Suppressor macrophage (primary cell): ENCODE measurements at places on chromosomes 7 and 10.

- DNase-seq: no peak
These were observed 211.5 kb upstream of the SH2B2 start for GRCh38 chr7:102075126-102075525.

DNA sequence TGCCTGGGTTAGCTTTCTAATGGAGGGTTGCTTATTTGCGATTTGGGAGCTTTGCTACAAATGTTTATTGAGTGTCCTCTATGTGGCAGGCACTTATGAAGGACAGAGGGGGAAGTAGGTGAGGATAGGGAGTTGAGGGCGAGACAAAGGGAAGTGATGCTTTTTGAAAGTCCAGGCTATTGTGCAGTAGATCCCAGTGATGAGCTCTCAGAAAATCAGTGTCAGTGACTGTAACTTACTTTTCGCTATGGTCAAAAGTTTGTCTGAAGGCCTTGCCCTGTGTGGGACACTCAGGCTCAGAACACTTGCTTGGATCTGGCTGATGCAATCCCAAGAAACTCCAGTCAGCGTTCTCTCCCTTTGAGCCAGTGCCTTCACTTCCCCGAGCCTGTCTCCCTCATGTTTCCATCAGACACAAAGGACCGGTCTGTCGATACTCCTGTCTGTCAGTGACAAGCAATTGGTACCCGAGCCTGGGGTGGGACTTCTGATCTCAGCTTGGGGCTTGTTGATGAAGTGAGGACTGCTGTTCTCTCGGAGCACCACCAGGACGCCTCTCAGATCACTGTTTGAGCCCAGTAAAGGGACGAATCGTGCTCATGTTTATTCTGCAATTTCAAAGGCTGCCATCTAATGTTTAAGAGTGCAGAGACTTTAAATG is 63.1 kb upstream of the SORCS3 start:
- peak; percentile 24 for DNase-seq

DNA sequence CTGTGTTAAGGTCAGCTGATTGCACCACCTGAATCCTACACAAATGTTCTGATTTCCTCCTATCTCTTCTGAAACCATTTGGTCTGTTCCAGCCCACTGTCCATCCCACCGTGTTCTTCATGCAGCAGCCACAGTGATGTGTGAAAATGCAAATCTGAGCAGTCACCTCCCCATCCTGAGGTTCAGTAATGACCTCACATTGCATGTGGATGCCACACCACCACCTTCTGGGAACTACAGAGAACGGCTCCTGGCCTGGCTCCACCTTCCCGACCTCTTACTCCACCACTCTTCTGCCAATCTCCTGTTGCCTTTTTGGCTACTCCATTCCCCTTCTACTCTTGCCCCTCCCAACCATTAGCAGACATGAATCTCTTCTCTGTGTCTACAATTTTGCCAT is 244.4 kb downstream of the TNS3 start:
- DNase-seq: peak; percentile 12

- DNase-seq: no peak
These were observed 218.4 kb downstream of the STK31 start for GRCh38 chr7:23928418-23928775.

DNA sequence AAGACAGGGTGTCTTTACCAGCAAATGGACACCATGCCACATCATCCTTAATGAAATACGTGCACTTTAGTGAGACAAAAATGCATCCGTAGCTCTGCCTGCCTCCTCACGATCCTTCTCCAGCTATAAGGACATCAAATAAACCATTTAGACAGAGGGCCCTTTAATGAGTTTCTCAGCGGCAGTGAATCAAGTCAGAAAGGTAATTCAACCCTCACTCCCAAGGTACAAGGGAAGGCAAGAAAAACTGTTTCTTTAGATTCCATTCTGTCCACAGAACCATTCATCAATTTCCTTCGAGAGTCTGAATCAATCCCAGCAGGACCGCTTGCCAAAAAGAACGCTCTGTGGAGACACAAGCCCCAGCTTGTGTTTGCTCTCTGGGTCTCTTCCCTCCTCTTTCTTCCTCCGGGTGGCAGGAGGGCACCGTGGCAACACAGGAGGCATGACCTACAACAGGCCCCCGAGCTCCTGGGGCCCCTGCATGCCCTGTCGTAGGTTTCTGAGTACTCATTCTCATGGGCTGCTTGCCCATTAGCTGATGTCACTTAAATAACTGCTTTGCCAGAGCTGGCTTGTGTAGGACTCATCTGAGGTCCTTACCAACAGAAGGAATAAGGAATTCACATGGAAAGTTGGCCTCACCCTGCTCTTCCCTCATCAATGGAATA is 297.8 kb upstream of the PRKCQ start:
- no peak for DNase-seq

GRCh38 chr10:30866896-30867295 is 164.8 kb downstream of the ZNF438 start:
- no peak for DNase-seq

DNA sequence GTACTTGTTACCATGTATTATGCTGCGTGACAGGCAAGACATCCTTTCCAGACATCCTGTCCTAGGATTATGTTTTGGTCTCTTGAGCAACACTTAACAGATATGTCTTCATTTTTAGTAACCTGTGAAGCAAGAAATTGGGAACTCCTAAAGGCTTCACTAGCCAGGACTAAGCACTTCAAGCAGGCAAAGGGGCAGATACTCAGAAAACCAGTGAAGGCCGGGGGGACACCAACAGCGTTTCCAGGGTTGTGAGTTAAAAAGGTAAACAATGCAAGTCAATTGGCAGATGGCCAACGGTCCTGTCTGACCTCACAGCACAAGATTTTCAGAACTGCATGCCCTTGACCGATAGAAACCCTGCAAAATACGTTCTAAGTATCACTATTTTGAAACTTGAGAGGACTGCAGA is 77.6 kb upstream of the SFMBT2 start:
- DNase-seq: peak; percentile 20

DNA sequence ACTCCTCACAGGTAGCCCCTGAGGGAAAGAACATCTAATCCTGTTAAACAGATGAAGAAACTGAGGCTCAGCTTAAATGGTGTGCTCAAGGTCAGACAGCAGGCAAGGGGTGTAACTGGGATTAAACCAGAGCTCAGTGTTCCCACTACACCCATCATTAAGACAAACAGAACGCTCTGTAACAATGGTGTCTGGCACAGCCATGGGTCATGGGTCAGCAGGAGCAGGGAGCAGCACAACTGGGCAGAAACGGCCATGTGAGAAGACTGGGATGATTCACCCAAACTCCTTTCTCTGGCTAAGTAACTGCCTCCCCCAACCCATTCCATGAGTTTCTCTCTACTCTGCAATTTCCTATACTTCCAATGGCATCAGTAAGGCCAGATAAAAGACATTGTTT is 85.5 kb upstream of the PDE1C start:
- DNase-seq: no peak

DNA sequence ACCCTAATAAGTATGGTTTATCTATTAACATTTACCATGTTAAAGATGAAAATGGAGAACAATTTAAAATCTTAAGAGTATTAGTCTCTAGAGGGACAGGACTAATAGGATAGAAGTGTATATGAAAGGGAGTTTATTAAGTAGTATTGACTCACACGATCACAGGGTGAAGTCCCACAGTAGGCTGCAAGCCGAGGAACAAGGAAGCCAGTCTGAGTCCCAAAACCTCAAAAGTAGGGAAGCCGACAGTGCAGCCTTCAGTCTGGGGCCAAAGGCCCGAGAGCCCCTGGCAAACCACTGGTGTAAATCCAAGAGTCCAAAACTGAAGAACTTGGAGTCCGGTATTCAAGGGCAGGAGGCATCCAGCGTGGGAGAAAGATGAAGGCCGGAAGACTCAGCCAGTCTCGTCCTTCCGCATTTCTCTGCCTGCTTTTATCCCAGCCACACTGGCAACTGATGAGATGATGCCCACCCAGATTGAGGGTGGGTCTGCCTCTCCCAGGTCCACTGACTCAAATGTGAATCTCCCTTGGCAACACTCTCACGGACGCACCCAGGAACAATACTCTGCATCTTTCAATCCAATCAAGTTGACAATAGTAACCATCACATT is 140.8 kb upstream of the FAM20C start:
- peak; percentile 54 for DNase-seq
